ENCODE measurements at places on chromosomes 3 and 15.

DNA sequence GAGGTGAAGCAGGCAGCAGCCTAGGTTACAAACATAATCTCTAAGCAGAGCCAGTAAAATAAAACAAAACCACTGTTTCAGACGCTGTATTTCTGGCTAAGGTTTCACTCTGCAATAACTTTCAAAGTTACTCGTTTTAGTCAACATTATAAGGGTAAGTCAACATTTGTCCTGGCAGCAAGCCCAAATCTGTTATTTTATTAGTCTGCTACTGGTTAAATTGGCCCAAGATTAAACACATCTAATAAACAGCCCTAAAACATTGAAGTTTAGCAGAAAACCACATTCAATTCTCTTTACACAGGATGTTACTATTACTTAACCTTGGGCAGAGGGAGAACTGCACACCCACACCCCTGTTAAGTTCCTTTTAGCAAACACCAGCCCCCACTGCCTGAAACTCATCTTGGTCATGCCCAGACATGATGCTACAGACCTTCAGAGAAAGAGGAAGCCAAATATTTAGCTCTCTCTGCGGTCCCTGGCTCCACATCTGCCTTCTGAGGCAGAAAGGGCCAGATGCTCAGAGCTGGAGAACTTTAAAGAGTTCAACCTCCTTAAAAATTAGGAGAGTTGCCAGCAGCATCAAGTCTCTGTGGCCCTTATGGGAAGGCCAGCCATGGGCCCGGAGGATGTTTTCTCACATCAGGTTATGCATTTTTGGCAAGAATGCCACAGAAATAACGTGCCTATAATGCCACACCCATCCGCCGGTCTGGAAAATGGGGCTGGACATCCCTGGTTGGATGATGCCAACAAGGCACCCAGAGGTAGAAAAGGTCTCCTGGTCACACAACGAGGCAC lies 17.9 kb downstream of the ARHGEF3 start:
- no peak for DNase-seq

- DNase-seq: no peak
These were observed 54.0 kb downstream of the DAPK2 start for GRCh38 chr15:63992300-63992699.

- DNase-seq: no peak
These were observed 34.4 kb downstream of the ALDH1L1 start for GRCh38 chr3:126146034-126146433.

GRCh38 chr3:97871801-97872524 lies 50.2 kb downstream of the CRYBG3 start:
- no peak for DNase-seq

GRCh38 chr15:58554758-58555157 lies 123.0 kb downstream of the LIPC start:
- DNase-seq: no peak

DNA sequence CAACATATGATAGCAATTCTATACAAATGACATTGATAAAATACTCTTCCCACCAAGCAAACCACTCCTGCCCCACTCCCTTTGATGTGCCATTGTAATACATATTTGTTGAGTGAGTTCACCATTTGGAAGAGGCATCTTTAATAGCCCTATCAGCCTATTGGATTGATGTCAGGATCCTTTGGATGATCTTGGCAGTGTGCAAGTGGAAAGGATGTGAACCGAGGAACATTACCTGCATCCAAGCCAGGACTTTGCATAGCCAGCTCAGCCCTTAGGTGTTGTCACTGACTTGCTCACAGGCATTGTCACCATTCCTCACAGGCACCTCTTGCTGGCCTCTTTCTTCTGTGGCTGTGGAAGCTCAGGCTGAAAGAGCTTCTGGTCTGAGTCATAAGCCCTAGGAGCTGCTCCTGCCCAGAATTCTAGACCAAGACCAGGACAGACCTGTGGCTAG lies 16.5 kb upstream of the TIMP4 start:
- DNase-seq: no peak

- DNase-seq: no peak
These were observed 184.9 kb downstream of the FAM43A start for GRCh38 chr3:194870394-194871110.

- DNase-seq: no peak
These were observed 329.0 kb downstream of the IGSF11 start for GRCh38 chr3:118705487-118706219.

DNA sequence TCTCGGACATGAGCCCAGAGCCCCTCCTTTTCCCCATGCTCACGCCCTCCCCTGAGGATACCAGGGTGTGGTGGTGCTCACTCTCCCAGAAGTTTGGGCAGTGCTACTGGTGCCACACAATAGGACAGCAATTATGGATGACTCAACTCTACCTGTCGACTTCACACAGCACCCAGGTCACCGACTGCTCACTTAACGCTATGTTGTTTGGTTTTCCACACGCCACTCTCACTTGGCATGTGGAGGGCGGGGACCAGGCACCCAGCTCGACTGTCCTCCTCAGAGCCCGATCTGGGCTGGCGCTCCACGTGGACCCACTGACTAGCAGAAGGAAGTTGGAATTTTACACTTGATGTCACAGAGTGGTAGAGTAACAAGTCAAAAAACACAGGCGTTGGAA lies 30.9 kb downstream of the STIMATE start:
- no peak for DNase-seq

- DNase-seq: no peak
These were observed 1.1 kb downstream of the RAF1 start for GRCh38 chr3:12662593-12663400.

GRCh38 chr3:159796744-159797143 lies 191.9 kb upstream of the IL12A start:
- no peak for DNase-seq
